ENCODE measurements at places on chromosomes 4 and X.

DNA sequence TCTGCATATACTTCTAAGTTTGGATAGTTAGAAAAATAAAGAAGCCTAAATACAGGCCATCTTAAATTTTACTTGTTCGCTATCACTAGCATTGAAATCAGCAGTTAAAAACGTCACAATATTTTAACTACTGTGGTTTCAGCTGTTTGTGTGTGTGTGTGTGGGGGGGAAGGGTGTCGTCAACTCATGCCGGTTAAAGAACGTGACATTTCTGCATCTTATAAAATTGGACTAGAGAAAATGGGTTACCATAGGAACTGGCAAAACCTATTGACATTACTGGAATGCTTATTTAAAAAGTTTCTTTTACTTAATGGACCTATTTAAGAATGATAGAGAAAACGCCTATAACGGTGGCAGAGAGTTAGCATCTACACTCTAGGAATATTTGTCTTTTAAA lies 1.2 kb upstream of the CNKSR2 start:
- no peak for DNase-seq

DNA sequence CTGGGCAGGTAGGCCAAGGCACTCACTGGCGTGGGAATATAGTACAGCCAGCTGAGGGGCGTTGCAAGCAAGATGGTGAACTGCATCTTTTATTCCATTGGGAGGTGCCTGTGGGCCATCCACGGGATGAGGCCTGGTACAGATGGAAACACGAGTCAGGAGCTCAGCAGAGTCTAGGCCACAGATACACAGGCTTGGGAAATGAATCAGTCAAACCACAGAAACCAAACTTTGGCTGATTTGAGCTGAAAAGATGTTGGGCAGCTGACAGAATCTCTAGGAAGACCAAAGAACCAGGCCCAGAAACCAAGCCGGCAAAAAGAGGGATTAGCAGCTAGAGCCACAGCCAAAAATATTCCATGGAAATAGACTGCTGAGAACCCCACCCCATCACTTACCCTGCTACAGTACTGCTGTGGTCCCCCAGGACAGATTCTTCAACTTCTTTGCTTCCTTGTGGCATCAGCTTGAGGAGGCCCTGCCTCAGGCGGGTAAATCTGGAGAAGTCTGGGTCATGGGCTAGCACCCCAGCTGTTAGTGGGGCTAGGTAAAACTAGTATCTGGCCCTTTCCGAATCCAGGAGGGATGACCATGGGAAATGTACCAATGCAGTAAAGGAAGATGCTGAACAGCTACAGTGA lies 75.4 kb downstream of the TMEM131L start:
- DNase-seq, result no peak

GRCh38 chr4:21507439-21507838 lies 441.1 kb downstream of the KCNIP4 start:
- DNase-seq, result no peak

- peak; percentile 22 for DNase-seq
Measured at GRCh38 chr4:15920723-15921591, 17.6 kb downstream of the FGFBP1 start.

DNA sequence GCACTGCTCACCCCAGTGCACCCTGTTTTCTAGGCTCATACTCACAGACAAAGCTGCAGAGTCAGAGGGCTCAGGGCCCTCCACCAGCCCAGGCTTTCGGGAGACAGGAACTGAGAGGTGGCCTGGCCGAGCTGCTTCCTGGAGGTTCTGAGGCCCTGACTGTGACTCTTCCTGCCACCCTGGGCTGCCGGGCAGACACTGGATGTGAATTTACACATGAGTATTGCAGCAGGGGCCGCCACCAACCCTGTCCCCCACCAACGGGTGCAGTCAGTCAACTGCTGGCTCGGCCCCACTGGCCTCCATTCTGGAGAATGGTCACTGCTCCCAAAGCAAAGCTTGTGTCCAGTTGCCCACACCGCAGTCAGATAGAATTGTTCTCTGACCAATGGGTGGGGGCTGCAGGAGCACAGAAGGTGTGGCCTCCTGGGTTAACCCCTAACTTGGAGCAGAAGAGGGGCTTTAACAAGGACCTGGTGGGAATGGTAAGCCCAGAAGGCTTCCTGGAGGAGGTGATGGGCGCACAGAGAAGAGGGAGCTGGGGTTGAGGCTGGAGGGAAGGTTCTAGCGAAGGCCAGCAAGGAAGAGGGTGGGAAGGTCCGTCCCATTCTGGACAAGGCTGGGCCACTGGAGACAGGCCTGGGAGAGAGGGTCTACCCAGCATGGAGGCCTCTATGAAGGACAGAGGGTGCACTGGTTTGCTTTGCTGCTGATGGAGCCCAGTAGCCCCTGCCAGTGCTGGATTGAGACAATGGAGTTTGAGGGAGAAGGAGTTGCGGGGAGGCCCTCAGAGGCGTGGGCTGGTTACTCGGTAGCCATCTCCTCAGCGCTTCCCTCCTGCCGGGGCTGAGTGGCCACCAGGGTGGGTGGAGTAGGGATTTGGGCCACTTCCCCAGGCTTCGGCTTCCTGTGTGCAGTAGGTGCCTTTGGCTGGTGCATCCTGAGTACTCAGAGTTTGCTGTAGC lies 135.3 kb downstream of the CPZ start:
- peak; percentile 34 for DNase-seq

- no peak for DNase-seq
Measured at GRCh38 chr4:5435201-5435600, 273.2 kb downstream of the EVC2 start.

DNA sequence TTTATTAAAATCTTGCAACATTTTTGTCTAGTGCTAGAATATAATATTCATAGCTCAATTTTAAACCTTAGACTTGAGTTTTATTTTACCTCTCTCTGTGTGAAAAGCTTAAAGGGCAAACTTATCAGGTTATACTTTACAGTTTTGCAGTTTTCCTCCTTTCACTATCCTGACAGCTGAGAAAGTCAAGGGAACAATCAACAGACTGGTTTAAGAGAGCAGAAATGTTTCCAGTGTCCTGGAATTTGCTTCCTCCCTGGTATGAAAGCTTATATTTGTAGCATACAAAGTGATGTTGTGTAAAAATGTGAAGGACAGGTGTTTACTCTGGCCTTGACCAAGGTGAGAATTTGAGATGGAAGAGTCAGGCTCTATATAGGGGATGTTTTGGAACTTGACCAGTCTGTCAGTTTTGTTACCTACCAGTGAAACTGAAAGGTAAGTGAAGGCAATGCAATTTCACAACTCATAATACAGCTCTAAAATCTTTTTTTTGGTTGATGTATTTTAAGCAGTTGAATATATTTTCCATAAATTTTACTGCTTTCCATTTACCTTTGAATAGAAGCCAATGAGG lies 64.6 kb downstream of the FHIP1A start:
- no peak for DNase-seq

GRCh38 chrX:34632384-34632783 lies 24.7 kb downstream of the TMEM47 start:
- no peak for DNase-seq

- DNase-seq, result no peak
Measured at GRCh38 chr4:20418861-20419451, 167.3 kb downstream of the SLIT2 start.

- no peak for DNase-seq
Measured at GRCh38 chr4:5237086-5237660, 185.9 kb downstream of the STK32B start.

- no peak for DNase-seq
Measured at GRCh38 chrX:81348388-81348787, 146.5 kb downstream of the SH3BGRL start.

DNA sequence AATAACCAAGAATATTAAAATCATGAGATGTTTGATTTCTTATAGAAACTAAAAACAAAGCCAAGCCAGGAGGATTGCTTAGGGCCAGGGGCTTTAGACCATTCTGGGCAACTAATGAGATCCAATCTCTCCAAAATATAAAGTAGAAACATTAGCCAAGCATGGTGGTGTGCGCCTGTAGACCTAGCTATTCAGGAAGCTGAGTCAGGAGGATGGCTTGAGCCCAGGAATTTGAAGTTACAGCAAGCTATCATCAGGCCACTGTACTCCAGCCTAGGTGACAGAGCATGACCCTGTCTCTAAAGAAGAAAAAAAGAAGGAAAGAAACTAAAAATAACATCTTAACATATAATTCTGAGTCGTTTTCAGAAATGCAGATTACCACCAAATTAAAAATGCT lies 96.7 kb downstream of the NAF1 start:
- DNase-seq, result no peak

- peak; percentile 21 for DNase-seq
Measured at GRCh38 chr4:8916351-8916885, 44.8 kb upstream of the HMX1 start.

GRCh38 chrX:153830640-153831428 lies 490 bp upstream of the PDZD4 start:
- DNase-seq, result no peak

DNA sequence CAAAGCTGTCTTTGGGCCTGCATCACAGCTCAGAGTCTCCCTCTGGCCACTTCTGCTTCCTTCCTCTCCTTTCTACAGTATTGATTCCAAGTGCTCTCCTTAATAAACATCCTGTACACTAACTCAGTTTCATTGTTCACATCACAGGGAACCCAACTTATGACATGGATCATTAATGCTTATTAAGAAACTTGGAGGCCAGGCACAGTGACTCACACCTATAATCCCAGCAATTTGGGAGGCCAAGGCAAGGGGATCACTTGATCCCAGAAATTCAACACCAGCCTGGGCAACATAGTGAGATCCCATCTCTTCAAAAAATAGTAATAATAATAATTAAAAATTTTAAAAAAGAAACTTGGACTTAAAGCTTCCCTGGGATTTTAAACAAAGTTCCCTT lies 89.2 kb upstream of the EFHC2 start:
- no peak for DNase-seq

GRCh38 chr4:17276776-17277175 lies 235.1 kb downstream of the QDPR start:
- no peak for DNase-seq

DNA sequence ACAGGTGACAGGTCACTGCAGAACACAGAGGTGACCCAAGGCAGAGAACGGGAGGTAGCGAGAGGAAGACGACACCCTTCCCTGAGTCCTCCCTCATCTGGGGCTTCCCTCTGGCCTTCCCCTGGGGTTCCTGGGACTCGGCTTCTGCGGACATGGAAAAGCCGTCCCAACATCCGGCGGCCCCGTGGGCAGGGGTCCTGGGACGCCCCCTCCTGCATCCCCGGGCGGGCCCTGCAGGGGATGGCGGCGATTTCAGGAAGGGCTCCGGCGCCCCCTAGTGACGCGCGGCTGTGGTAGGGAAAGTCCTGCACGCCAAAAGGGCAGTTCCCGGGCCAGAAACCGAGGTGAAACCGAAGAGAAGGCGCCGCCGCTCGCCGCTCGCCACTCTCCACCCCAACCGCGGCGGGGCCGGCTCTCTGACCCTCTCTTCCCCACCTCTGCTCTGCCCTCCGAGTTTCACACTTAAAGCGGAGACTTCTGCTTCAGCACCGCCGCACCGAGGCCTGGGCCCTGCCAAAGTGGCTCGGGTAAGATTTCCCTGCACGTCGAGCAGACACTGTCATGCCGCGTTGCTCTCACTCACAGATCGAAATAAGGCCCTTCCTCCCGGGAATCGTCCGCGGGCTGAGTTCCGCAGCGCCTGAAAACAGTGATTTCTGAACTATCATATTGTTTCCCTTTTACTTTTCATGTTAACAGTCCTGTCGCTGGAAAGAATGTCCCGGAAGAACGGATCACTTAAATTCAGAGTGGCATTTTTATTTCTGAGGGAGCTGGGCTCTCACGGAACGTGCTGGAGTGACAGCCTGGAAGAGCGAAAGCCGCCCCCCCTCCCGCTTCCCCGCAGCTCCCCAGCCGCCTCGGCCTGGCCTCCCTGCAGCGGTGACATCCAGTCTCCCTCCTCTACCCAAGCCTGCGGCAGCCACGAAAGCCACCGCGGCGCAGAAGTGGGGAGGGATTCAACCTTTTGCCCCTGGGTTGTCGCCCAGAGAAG lies 110.6 kb downstream of the DCTD start:
- peak; percentile 94 for DNase-seq

GRCh38 chr4:101787701-101788316 lies 2.7 kb upstream of the BANK1 start:
- DNase-seq, result no peak

DNA sequence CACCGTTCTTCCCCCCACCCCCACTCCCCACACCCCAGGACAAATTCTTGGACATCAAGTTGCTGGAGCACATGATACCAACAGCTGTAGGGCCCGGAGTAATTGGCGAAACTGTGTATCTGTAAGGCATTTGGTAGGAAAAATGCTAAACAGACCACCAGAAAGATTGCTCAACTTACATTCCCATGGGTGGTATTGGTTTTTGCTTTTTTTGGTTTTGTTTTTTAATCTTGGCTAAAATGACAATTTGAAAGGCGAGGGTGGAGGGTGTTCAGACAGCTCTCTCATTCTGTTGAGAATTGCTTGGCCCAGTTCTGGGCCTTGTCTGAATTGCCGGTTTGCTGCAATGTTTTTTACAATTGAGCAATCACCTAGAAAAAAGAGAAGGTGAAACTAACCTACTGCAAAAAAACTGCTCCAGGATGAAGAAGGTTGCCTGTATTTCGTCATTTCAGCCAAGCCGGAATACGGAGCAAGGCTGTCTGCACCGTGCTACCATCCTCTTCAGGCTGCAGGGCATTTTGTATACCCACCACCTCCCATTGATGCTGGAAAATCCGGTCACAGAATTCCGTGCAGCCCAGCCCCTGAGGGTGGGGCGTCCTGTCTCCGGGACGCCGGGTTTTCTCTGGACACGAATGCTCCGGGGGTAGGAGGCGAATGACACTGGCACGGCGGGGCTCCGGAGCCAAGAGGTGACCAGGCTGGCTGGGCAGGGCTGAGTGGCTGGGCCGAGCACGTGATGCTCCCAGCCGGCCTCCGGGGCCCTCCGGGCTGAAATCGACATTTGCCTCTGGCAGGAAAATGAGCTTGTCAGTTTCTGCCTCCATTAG lies at the start of gene CLCN4:
TSS of gene CLCN4 (plus strand) at position 777 of the 833 bp plus-strand sequence. CDS start 28,058 bp downstream, outside the sequence.
- DNase-seq, result peak; percentile 68

GRCh38 chr4:123452616-123453015 lies 56.0 kb downstream of the SPRY1 start:
- no peak for DNase-seq

All from right forelimb (tissue), 1 donor.